Karpas-422 (cell line): ENCODE measurements at places on chromosomes 2 and 18. TPM values are rescaled to one million over a fixed set of nuclear protein-coding genes. Genes with fewer than 3 reads are reported as not detected.

SLC14A1 gene
- 1.1 TPM in 1 of 2 replicates, not detected in the other for total RNA-seq

CIAO1 gene
- total RNA-seq = 71.2 and 101 TPM in 2 replicates

- no peaks in the 10 kb centered on the region for H3K27me3 ChIP-seq
- H3K27ac ChIP-seq = no peak overlapping the region
- no peaks in the 10 kb centered on the region for H3K4me1 ChIP-seq
- no peak overlapping the region for H3K4me3 ChIP-seq
Measured at GRCh38 chr2:219062081-219062480, 1.4 kb upstream of the IHH start.

- peaks cover 28% of the 10 kb centered on the region for H3K36me3 ChIP-seq
- H3K4me1 ChIP-seq = no peaks in the 10 kb centered on the region
- no peak for DNase-seq
- no peak overlapping the region for H3K4me3 ChIP-seq
- H3K27ac ChIP-seq = no peak overlapping the region
Measured at GRCh38 chr2:19971691-19972090, 18.2 kb downstream of the WDR35 start.
